Stimulated activated CD8-positive, alpha-beta memory T cell treated with anti-CD3 and anti-CD28 coated beads, Interleukin-7, amount 100 ng/mL, for 4 hours (primary cell): ENCODE measurements at places on chromosomes 2 and 18.

DNA sequence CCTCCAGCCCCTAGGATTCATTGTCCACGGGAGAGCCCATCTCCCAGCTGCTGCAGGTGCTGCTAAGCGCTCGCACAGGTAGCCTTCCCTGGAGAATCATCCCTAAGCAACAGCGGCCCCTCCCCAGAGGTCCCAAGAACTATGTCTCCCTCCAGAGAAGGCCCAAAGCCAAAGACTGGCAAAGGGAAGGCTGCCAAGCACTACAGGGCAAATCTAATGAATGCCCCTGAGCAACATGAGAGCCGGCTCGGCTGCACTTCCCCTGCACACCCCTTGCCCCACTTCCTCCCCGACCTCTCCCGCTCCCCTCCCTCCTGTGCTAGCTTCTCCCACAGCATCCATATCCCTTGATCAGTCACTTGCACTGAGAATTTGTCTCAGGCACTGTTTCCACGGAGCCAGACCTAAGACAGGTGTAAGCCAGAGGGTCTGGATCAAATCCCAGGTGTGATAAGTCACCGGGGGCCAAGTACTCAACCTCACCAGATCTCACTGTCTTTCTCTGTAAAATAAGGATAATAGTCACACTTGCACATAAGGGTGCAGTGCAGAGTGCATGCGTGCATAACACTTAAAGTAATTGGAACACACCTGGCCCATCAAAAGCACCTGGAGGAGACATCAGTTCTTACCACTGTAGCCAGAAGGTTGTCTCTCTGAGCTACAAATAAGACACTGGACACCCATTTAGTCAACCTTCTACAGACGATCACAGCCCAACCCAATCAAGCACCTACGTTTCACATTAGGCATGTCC is 20.1 kb upstream of the COL6A3 start:
- DNase-seq = no peak

DNA sequence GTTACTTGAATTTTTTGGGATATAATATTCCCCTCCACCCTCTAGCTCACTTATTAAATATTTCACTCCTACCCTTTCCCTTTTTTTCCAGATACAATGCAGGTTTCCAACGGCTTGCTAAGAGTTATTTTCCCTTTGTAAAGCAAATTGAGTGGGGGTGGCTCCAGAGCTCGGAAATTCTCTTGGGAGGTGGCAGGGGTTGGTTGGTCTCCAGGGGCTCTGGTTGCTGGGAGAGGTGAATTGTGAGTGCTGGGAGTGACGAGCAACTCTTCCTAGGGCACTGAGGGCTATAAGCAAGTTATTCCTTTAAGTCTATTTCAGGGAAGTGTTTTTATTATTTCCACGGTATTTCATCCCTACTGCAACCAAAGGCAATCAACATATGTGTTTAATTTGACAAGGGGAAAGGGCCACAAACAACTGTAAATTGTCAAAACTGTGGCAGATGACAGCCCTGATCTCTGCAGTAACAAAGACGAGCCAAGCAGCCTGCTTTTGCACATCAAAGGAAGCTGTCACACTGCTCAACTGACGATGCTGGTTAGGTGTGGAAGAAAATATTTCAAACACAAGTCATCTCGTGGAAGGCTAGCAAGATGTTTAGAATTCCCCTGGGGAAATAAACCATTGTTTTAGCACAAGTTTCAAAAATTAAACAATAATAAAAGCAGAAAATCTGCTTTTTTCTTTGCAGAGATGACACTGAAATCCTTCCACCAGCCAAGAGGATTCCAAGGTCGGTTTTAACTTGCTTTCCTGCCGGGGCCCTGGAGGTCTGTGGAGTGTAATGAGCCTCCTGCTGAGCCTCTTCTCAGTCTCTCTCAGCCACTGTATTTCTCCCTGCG is 34.8 kb upstream of the ASXL2 start:
- no peak for DNase-seq

DNA sequence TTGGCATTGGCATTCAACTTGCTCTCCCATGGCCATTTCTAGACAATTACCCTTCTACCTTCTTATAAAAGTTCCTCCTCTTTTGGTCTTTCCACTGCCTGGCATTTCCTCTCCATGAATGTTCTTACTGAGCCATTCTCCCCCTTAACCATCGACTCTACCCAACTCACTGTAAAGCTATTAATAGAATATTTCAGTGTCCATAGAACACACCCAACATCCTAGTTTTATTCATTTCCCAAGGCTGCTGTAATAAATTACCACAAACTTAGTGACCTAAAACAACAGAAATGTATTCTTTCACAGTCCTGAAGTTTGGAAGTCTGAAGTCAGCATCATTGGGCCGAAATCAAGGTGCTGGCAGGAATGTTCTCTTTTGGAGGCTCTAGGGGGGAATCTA is 170.0 kb upstream of the ATP5MC3 start:
- no peak for DNase-seq

DNA sequence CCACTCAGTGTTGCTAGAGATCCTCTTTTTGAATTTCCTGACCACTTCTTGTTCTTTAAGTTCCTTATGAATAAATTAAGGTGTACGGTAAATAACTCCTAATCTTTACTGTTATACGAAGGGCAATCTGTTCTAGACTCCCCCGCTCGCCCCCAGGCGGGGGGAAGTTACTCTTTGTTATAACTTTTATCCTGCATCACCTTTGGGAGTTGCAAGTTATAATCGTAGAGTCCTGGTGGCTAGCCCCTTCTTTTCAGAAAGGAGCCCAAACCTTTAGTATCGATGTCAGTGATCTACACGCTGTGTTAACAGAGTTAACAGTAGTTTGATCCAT is 652 bp downstream of the GCA start:
- no peak for DNase-seq

GRCh38 chr18:44771956-44772917 is 91.5 kb downstream of the SETBP1 start:
- DNase-seq = no peak

GRCh38 chr2:24354395-24354794 is 5.9 kb downstream of the ITSN2 start:
- DNase-seq = no peak

- DNase-seq = no peak
Measured at GRCh38 chr2:190882856-190883582, 2.4 kb downstream of the GLS start.

GRCh38 chr2:19235308-19235707 is 123.1 kb downstream of the OSR1 start:
- DNase-seq = no peak

GRCh38 chr18:10057401-10057893 is 143.6 kb downstream of the VAPA start:
- no peak for DNase-seq

DNA sequence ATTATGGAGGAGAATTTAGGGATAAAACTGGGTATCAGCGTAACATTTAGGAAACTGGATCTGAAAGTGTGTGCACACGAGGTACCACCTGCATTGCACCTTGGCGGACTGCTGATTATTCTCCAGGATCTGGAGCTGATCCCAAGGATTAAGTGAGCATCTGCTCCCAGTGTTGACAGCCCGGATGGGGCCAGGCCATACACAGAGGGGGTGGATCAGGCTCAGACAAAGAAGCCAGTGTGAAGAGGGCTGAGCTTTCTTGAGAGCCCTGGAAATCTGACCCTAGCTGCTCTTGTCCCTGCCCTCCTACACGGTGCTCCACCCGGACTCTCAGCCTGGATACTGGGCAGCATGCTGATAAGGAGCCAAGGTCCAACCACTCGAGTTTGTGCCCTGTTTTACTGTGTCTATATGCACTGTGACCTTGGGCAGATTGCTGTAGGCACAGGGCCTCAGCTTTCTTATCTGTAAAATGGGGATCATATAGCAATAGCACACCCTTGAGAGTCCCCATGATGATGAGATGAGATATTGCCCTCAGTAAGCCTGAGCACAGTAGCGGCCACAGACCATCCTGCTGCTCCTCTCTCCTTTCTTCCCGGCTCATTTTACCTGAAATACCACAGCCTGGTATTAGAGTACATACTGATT is 396.8 kb upstream of the CELF4 start:
- DNase-seq = no peak
